ENCODE measurements at places on chromosomes 6 and 20. TPM values are rescaled to one million over a fixed set of nuclear protein-coding genes. Genes with fewer than 3 reads are reported as not detected.

The GNMT gene
- total RNA-seq, result 2.1 TPM

The PPP1R3G gene
- total RNA-seq, result not detected

DNA sequence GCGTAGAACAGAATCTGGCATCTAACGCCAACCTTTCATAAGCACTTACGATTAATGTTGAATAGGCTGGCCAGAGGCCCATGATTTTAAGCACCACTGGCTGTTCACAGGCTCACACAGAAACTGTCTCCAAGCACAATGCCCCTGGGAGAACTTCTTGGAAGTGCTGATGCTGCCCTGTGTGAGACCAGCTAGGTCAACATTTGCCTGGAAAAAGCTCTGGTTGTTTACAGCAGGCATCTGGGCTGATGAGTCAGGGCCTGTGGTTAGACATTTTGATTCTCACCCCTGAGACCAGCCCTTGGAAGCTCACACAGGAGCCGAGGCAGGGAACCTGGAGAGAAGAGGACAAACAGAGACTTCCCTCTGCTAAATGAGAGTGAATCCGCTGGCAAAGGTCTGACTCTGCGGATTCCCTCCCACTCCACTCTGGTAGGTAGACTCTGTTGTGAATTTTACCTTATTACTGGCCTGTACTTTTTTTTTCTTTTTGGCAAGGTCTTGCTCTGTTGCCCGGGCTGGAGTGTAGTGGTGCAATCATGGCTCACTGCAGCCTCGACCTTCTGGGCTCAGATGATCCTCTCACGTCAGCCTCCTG, 6.8 kb upstream of the SULF2 start:
- no peak for DNase-seq

DNA sequence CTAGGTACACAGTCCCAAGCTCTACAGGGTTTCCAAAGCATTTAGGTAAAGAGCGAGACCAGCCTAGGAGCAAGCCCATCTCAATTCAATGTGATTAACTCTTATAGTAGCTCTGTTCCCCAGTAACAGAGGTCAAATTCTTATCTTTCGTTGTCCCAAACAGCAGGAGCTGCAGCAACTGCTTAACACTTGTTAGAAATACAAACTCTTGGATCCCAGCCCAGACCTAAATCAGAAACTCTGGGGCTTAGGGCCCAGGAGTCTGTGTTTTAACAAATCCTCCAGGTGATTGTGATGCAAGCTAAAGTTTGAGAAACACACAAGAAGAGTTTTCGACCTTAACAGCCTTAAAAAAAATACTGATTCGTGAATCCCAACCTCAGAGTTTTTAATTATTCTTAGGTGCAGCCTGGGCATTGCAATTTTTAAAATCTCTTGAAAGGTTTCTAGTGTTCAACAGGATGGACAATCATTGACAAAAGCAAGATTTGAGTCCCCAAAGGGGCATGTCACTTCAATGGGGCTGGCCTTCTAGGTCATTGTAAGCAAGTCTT, 127.4 kb upstream of the HCRTR2 start:
- no peak for DNase-seq

GRCh38 chr20:37954190-37954589, 51.3 kb downstream of the VSTM2L start:
- no peak for DNase-seq

DNA sequence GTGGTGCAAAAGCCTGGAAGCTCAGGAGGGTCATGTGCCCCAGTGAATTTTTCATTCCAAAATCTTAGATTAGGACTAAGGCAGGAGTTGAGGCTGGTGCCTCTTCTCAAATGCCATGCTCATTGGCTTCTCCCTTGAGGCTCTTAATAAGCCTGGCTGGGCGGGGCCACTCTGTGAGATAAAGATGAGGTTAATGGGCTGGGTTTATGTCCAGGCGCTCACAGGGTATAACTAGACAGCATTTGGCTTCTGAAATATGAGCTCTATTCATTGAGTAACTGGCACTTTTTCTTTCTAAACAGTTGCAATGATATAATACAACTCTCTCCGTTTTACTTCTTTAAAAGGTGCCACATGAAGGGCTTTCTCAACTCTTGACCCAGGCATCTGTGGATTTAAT, 156.3 kb downstream of the SCML4 start:
- DNase-seq, result no peak

The TP53TG5 gene
- 0.36 TPM for total RNA-seq

Measured in CD4-positive, alpha-beta T cell (primary cell).